ENCODE measurements at places on chromosomes 16 and 17.

- no peak for DNase-seq
These were observed 68.7 kb upstream of the IRX3 start for GRCh38 chr16:54355251-54355650.

DNA sequence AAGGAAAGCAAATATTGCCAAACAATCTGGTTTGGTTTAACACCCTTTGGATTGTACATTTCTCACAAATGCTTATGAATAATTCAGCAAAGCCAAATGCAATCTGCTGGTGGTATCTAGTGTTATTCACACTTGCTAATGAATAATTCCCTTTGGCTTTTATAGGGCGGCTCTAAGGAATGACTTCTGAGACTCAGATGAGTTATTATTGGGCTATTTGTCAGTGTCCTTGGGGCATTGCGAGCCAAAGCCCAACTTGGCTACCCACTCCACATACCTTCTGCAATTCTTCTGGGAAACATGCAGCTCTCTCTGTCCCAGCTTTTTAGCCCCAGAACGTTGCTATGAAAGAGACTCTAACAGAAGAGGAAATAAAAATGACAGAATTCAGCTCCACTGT lies 41.1 kb downstream of the FTO start:
- no peak for DNase-seq

DNA sequence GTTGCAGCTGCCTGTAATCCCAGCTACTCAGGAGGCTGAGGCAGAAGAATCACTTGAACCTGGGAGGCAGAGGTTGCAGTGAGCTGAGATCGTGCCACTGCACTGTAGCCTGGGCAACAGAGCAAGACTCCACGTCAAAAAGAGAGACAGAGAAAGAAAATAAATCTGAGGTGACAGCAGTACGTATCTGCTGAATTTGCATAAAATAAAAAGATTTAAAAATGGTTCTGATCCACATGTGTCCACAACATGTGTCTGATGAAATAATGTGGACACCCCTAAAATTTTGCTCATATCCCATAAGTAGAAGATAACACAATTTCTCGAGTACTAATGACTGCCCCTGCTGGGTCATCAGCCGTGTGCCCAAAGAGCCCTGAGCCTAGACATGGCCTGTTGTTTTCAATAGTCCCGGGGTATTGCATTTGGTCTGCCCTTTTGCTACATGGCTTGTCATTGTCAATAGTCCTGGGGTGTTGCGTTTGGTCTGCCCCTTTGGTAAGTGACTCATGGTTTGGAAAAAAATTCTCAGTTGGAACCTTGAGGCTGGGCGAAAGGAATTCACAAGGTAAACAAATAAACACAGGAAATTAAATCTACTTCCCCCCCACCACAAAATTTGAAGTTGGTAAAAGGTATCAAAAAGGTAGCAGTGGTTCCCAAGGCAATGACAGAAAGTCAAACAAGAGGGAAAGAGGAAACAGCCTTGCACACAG lies 434.6 kb upstream of the MAF start:
- no peak for DNase-seq

DNA sequence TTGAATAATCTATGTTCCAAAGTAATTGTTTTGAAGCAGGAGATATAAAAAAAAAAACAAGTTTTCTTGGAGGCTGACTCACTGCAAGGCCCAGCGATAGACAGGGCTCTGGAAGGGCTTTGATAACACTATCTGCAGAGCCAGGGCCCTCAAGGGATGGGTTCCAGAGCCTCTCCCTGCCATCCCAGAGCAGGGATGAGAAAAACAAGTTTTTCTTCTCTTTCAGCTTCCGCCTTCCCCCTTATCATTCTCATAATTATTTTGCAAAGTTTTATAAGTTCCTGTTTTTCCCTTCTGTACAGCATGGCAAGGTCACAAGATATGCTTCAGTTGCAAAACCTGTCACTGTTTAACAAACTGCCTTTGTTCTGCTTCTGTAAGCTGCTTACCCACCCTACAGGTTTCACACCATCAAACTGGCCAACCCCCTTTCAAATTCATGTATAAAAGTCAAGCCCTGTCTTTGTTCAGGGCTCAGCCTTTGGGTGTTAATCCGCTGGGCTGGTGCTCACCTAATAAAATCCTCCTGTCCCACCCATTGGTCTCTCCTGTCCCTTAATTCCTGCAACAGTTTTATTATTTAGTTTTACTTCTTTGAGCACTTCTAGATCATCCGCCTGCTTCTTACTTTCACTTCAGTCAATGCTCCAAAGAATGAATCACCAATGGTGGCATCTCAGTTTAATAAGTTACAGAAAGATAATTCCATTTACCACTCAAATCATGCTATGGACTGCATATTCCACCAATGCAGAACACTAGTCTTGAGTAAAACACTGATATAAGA lies 5.6 kb upstream of the THUMPD1 start:
- DNase-seq, result no peak

DNA sequence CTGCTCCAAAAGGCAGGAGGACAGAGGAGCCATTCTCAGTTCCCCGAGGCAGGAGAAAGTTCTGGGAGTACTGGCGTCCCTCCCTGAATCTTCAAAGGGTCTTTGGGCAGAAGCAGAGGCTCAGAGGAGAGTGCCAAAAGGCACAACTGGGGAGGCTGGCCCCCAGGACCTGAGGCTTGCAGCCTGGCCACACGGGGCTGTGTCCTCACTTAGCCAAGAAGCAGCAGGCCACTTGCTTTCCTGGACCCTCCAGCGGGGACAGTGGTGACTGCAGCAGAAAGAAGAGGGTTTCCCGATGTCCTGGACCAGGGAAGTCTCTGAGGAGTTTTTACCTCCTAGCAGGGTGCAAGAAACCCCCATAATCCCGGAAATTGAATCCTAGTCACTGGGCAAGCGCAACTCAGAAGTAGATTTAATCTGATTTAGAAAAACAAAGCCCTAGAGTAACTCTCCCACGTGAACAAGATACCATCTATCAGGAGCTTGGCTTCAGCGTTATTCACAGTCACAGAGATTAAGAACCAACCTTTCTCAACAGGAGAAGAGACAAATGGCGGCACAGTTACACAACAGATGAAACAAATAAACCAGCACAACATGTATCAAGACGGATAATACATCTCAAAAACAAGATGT lies 25.5 kb upstream of the BCO1 start:
- no peak for DNase-seq

DNA sequence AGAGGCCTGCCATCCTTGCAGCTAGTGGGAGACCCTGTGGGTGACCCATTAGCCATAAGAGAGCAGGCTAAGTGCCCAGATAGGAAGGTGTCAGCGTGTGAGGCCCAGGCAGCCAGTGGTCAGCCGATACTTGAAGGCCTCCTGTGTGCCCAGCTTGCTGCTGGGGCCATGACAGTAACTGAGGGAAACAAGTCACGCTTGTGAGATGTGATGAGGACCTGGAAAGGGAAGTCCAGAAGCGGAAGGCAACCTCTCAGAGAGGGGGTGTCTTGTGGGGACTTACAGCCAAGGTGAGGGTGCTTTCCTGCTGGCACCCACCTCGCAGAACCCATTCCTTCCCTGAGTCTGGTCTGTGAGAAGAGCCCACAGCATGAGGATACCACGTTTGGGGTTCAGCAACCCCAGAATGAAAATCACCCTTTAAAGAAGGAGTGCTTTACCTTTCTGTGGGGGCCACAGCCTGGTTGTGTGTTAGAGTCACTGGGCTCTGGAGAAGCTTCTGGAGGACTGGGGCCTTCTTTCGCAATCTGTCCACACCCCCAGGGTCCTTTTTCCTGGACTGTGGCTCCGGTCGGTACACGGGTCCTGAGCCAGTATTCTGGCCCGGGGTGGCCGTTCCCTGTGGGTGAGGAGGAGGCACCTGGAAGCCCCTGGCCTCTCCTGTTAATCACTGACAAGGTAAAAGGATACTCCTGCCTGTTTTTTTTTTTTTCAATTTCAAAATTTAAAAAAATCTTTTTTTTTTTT lies 53.9 kb downstream of the PLCG2 start:
- no peak for DNase-seq

DNA sequence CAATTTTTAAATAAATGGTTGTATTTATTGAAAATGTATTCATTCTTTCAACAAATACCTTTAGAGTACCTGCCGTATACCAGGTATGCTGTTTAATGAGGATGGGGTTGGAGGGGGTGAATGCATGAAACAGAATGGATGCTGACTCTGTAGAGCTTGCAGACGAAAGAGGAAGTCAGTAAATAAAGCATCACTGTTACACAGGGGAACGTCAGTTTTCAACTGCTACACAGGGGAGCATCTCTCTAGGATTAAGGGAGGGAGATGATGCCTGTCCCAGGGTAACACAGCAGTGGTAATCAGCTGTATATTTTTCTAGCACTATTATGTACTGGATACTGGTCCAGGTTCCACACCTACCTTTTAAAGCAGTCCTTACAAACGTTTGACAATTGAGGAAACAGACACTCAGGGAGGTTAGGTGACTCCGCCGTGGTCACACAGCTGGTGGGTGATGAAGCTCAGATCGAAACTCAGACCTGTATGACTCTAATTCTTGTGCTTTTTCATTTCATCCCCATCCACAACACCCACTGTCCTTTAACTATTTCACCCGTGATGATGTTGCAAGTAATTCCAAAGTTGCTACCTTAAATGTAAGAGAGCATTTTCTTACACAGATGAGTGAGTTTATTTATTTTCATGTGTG lies 452.1 kb upstream of the HSBP1 start:
- no peak for DNase-seq

DNA sequence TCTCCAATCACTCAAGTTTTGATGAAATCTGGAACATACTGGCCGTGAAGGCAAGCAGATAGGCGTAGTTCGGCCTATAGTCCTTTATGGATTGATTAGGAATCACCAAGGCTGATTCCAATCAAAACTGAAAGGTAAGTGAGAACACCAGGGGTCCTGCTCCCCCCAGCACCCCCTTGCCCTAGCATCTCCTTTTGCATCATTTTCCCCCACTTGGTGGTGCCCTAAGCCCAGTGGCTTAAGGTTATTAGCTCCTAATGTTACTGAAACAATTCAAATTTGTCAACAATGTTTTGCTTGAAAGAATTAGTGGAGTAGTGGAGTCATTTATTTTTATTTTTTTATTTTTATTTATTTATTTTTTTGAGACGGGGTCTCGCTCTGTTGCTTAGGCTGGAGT lies 4.9 kb downstream of the SLFN14 start:
- DNase-seq, result no peak

DNA sequence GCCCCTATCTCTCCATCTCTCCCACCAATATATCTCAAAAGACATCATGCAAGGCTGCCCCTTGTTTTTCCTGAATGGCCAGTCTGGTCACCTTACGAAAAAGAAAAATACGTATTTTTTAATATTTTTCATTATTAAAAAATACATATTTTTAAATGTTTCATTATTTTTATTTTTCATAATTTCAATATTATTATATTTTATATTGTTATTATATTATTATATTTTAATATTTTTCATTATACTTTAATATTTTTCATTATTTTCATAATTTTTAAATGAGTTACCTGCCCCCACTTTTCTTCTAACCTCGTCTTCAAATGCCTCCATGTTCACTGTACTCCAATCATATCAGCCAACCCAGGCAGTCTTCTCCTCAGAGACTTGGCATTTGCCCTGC lies 116.0 kb upstream of the ERCC4 start:
- DNase-seq, result no peak

- DNase-seq, result no peak
These were observed 4.3 kb downstream of the SPPL2C start for GRCh38 chr17:45848868-45849535.

DNA sequence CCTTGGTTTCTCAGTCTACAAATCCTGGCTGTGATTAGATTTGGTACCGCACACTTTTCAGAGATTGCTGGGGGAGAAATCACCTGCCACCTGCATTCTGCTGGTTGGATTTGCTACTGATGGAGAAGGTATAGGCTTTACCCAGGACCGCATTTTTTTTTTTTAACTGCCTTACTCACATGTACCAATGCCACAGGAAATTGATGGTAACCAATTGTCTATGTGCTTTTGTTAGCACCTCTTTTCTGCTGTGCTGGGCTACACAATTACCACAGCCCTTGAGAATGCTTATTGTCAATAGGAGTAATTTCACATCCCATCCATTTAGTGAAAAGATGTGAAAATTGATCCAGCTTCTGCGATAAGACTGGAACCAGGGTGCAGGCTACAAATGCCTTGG lies 74.4 kb upstream of the TANC2 start:
- no peak for DNase-seq

DNA sequence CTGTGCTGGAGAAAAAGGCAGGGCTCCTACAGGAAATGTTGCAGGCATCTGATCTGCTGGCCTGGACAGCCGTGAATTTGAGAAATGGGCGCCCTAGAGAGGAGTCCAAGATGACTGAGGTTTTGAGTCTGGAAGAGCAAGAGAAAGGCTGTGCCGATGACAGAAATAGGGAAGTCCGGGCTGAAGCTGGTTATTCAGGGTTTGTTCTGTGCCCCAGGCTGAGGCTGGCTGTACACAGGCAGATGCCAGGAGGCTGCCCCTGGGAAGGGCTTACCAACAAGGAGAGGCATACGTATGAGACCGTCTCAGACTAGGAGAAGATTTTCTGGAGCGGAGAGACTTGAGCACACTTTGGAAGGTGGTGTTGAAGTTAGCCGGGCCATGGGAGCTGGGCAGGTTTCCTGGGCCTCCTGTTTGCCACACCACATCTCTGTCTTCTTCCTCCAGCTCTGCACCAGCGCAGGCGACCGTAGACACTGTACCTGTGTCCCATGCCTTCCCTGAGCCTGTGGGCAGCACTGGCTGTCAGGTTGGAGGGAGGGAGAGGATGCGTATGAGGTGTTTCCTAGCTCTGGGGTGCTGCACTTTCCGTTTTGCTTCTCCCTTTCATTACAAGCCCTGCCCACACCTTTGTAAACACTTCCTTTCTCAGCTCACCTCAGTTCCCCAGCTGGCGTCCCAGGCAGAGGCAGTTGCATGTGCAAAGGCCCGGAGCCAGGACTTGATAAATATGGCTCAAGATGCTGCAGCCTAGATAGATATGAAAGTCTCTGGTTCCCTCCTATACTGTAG lies 80.8 kb downstream of the SPECC1 start:
- no peak for DNase-seq

GRCh38 chr16:83279251-83279650 lies 528.5 kb upstream of the HSBP1 start:
- DNase-seq, result no peak

DNA sequence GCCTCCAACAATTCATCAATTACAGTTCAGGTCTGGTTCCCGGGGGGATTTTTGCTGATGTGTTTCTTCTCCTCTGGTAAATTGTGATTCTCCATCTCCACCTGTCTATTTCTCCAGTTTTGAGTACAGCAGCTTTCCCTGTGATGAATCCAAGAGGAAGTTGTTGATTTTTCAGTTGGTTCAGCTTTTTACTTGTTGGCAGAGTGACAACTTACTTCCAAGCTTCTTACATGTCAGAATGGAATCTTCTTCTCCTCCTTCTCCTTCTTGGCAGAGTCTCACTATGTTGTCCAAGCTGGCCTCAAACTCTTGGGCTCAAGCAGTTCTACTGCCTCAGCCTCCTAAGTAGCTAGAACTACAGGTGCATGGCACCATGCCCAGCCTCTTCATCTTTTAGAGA lies 33.4 kb upstream of the TMEM92 start:
- DNase-seq, result no peak

DNA sequence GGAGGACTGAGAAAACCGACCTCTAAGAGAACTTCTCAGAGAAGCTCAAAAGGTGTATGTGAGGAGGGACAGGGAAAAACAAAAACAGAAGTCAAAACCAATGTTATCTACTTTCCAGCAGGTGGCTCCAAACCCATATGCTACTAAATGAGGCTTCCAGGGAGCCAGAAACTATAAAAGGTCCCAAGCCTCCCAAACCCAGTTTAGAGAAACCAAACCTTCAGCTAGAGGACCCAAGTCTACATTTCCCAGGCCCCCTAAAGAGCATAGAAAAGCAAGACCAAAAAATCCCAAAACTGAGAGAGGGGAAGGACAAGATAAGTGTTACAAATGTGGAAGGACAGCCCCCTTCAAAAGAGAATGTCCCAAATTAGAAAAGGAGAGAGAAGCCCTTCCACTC lies 3.7 kb downstream of the HPR start:
- no peak for DNase-seq

All from NCI-H1930 (cell line).